Fibroblast of pulmonary artery (primary cell): ENCODE measurements at places on chromosomes 2 and 18.

DNA sequence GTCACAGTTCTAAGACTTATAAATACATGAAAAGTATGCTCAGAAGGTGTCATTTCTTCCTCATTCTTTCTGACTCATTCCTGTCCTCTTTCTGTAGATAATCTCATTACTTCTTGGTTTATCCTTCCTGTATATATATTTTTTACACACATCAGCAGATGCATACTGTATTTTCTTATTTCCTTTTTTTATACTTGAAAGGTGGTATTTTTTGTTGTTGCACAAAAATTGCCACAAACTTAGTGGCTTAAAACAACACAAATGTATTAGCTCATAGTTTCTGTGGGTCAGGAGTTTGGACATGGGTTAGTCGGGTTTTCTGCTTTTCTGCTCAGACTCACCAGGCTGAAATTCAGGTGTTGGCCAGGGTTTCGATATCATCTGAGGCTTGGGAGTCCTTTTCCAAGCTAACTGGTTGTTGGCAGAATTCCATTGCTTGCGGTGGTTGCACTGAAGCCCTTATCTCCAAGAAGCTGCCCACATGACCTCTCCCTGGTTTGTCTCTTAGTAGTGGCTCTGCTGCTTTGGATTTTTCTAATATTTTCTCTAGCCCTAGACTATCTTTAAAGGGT is 162.6 kb downstream of the FMNL2 start:
- DNase-seq = peak; percentile 76

- no peak for DNase-seq
Measured at GRCh38 chr2:191126386-191127085, 24.3 kb downstream of the STAT4 start.

GRCh38 chr18:62281684-62282083 is 43.4 kb upstream of the TNFRSF11A start:
- DNase-seq = peak; percentile 81

DNA sequence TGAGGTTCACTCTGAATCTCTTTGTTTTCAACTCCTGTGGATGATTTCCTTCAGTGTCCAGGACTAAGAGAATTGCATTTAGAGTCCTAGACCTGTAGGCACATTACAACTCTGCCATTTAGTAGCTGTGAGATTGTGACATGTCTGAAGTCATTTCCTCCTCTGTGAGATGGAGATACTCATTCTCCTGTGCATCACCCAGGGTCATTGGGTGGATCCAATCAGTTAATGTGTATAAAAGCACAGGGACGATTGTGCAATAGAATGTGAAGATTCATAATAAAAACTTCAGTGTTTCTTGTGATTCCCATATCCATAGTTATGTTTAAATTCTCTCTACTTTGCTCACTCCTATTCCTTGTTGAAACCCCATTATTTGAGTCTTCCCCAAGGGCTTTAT is 113.6 kb downstream of the DIS3L2 start:
- DNase-seq = peak; percentile 64

DNA sequence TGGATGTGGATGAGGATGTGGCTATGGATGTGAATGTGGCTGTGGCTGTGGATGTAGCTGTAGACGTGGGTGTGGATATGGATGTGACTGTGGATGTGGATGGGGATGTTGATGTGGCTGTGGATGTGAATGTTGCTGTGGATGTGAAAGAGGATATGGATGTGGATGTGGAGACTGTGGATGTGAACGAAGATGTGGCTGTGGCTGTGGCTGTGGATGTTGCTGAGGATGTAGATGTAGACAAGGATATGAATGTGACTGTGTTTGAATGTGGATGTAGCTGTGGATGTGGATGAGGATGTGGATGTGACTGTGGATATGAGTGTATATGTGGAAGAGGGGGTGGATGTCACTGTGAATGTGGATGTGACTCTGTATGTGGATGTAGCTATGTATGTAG is 884.6 kb upstream of the CHAC2 start:
- DNase-seq = no peak
